Activated T-helper 1 cell treated with anti-CD3 and anti-CD28 coated beads, Interleukin-2, amount 50 U/mL, for 16 hours (primary cell): ENCODE measurements at places on chromosomes 13 and 19.

DNA sequence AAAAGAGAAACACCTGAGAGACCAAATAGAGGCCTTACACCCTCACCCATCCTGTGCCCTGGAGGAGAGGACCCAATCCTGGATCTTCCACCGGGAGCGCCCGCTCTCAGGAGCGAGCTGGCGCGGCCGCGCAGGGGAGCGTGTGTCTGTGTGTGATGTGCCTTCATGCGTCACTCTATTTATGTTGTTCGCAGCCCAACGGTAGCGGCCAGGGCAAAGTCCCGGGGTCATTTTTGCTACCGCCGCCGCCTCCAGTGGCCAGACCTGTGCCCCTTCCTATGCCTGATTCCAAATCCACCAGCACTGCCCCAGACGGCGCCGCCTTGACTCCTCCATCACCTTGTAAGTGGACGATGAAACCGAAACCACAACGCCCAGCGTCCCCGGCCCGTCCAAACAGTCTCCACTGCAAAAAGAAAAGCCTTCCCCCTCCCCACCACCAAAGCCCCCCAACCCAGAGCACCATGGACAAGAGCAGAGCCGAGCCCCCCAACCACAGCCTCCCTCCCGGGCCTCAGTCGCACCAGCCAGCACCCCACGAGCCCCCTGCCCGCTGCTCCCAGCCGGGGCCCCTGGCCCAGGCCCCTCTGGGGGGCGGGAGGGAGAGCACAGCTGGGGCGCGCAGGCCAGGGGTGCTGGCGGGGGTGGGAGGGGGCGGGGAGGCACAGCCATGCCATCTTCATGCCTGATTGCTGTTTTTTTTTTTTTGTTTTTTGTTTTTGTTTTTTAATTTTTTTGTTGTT lies 14.7 kb downstream of the LYL1 start:
- no peak for DNase-seq

DNA sequence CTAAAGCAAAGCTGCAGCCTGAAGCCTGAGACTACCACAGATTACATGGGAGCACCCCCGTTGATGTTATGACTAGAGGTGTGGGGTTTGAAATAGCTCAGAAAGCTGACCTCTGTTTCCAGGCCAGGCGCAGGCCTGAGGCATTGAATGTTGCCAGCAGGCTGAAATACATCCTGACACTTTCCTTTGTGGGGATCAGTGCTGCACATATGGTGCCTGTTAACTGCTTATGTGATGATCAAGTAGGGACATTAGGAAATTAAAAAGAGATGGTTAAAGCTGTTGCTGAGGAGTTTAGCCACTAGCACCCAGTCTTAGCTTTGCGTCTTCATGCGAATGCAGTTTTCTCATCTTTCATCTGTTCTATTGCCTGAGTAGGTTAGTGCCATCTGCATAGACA lies 83.2 kb downstream of the CCNA1 start:
- DNase-seq, result no peak

- DNase-seq, result no peak
Observed at GRCh38 chr19:46471811-46472543, 614 bp upstream of the PNMA8A start.

DNA sequence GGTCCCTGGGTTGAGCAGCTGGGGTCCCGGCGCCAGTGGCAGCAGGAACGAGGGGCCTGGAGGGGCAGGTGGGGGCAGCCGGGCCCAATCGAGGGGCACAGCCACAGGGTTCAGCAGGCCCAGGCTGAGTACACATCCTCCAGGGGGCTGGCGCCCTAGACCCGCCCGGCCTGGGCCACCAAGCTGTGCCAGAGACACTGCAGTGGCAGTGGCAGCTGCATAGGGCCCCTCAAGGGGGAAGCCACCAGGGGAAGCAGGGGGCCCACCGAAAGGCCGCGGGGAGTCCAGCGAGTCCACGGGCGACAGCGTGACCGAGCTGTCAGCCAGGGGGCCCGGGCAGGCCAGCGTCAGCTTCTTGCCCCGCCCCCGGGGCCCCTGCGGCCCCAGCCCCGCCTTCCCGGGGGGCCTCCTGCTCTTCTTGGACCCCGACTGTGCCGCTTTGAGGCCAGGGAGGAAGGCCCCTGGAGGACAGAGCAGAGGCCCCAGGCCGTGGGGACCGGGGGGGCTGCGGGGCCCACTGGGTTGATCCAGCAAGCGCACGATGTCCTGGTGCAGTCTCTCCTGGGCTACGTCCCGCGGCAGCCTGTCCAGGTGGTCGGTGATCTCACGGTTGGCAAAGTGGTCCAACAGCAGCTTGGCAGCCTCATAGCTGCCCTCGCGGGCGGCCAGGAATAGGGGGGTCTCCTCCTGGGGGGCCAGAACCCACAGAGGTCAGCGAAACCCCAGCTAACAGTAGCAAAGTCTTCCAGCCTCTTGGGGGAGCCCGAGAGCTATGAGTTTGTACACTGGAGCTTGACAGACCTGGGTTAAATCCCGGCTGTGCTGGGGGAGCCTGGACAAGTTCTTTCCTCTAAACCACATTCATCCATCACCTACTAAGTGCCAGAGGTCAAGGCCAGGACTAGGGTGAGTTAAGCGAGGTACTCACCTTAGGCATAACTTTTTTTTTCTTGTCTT lies 39.5 kb downstream of the NOTCH3 start:
- no peak for DNase-seq

DNA sequence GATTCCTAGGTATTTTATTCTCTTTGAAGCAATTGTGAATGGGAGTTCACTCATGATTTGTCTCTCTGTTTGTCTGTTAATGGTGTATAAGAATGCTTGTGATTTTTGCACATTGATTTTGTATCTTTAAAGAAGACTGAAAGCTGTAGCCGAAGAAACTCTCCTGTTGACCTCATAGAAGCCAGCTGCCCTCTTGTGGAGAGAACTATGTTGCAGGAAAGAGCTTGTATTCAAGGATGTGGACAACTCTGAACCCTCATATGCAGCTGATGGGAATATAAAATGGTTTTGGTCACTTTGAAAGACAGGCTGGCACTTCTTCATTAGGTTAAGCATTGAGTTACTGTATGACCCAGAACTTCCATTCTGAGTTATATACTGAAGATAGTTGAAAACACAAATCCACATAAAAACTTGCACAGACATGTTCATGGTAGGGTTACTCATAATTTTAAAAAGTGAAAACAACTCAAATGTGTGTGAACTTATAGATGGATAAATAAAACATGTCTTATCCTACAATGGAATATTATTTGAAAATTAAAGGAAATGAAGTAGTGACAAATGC lies 65.8 kb upstream of the SLITRK6 start:
- DNase-seq, result no peak

GRCh38 chr19:36113425-36113824 lies 1.2 kb downstream of the POLR2I start:
- no peak for DNase-seq

GRCh38 chr19:47305309-47305751 lies 4.3 kb upstream of the C5AR1 start:
- peak; percentile 36 for DNase-seq

- DNase-seq, result no peak
Observed at GRCh38 chr13:101178406-101178805, 237.9 kb downstream of the NALCN start.

- no peak for DNase-seq
Observed at GRCh38 chr19:50718255-50719118, 1.1 kb downstream of the SHANK1 start.

DNA sequence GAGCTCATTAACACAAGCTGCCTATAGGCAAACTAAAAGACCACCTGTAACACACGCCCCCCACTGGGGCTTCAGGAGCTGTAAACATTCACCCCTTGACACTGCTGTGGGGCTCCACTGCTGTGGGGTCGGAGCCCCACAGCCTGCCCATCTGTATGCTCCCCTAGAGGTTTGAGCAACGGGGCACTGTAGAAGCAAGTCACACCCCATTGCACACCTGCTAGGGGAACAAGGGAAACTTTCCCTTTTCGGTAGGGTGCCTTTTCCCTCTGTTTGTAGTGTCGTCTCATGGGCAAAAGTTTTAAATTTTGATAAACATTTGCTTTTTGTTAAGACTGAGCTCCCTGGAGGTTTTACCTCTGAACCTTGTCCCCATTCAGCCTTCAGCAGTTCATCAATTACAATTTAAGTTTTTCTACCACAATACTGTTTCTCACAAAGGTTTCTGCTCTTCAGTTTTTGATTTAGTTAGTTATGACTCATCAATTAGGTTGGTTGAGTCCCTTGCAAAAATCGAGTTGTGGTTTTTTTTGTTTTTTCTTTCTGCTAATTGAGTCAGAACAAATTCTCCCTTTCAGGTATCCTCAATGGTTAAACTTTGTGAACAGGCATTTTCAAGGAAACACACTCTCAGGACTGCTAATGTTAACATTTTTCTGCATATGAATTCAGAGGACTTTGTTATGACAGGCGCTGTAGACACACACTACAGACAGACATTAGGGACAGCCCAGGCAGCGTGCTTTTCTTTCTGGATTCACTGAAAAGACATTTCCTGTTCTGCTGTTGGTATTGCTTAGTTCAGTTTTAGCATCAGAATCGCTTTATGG lies 35.1 kb downstream of the ZNF433 start:
- DNase-seq, result no peak

DNA sequence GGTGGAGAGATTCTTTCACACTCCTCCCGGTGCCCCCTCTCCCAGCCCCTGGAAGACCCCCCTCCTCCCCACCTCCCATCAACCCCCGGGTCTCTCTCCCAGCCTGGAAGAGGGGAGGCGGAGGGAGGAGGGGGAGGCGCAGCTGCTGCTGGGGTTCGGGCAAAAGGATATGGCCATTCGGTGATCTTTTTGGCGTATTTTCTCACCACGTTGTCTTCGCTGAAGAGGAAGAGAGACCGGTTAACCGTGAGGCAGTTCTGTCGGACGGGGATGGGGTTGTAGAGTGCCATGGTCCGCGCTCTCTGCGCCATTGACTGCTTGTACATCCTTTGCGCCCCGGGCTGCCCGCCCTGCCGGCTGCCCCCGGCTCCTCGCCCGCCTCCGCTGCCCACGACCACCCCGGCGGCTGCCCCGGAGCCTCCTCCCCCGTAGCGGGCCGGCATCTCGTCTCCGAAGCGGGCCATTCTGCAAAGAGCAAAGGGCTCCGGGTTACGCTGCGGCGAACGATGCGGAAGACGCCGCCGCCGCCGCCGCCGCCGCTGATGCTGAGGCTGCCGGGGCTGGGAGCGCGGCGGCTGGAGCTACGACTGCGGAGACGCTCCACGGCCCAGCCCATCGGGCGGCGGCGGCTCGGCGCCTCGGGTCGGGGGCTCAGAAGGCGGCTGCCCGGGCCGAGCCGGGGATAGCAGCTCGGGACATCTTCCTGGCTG lies 363 bp downstream of the CACNA1A start:
- peak; percentile 1 for DNase-seq

DNA sequence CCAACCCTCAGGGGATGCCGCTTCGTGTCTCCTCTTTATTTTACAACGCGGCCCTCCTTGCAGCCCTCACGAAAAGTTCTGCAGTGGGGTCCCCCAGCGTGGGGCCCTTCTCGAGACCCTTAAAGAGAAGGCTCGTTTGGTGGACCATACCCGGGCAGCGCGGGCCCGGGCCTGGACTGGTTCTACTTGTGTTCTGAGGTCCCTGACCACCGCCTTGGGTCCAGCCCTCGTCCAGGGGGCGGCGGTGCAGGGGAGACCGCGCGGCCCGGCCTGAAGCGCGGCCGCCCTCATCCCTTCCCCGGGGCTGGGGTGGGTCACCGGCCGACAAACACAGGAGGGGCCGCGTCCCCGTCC lies 400 bp upstream of the SERP2 start:
- DNase-seq, result no peak

DNA sequence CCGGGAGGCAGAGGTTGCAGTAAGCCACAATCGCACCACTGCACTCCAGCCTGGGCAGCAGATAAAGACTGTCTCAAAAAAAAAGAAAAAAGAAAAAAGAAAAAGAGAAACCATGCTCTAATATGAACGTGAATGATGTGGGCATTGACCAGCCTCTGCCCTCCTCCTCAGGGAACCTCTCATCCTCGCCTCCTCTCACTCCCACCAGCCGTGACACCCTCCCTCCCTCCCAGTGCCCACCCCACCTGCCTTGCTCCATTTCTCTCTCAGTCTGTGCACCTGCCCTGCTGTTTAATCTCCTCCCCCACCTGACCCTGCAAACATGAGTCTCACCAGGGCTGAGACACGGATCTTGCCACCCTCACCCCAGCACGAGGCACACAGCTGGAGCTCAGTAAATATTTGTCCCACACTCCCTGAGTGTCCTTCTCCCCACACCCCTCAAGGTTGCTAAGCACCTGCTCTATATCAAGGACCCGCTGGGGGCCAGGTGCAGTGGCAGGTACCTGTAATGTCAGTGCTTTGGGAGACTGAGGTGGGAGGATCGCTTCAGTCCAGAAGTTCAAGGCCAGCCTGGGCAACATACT lies 7.5 kb upstream of the BCAT2 start:
- no peak for DNase-seq

GRCh38 chr13:113954046-113954835 lies 19.6 kb downstream of the C13orf46 start:
- no peak for DNase-seq

- DNase-seq, result no peak
Observed at GRCh38 chr13:73268306-73268705, 209.5 kb downstream of the KLF5 start.

GRCh38 chr19:42170715-42171114 lies 38.5 kb upstream of the POU2F2 start:
- DNase-seq, result no peak

DNA sequence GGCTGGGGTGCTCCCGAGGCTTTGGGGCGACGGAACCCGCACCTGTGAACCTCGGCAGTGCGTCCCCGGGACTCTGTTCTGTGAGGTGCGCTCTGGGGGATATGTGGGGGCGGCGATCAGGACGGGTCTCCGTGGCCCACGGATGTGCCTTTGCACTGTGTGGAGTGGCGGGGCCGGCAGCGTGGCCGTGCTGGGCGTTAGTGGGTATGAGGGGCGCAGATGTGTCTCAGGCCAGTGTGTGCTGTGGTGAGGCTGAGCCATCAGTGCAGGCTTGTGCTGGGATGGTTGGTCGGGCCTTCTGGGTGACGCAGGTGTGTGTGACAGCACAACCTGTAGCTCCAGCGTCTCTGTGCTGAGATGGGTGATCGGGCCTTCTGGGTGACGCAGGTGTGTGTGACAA lies 16.9 kb downstream of the ZNF331 start:
- DNase-seq, result no peak

- no peak for DNase-seq
Observed at GRCh38 chr13:104691767-104692467, 1625.7 kb upstream of the SLC10A2 start.

GRCh38 chr13:65940720-65941119 lies 1289.4 kb downstream of the PCDH9 start:
- DNase-seq, result no peak

GRCh38 chr19:33453265-33453664 lies 68.3 kb downstream of the PEPD start:
- no peak for DNase-seq

GRCh38 chr13:109231888-109232287 lies 554.5 kb downstream of the IRS2 start:
- DNase-seq, result no peak
